ENCODE measurements at places on chromosomes 12 and 14.

DNA sequence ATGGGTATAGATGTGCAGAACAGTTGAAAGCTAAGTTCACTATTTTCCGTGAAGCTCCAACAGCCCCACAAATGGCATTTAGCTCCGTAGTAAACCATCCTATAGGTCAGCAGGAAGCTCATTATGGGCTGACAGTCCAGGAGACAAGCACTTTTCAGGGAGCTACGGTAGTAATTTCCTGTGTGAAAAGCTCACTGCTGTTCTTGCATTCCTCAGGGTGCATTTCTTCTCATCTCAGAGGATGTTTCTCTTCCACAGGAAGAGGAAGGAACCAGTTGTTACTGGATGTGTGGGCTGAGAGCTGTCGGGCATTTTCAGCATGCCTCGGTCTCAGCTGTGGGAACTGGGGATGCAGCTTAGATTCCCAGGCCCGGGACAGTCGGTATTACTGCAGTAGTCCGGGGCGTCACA is 72.8 kb downstream of the GALNT4 start:
- DNase-seq = no peak

GRCh38 chr14:70558356-70558755 is 23.6 kb upstream of the ADAM20 start:
- no peak for DNase-seq

- DNase-seq = no peak
These were observed 36.0 kb upstream of the BATF start for GRCh38 chr14:75486318-75486717.

- no peak for DNase-seq
These were observed 91.0 kb downstream of the RBM19 start for GRCh38 chr12:113874999-113875561.

- DNase-seq = no peak
These were observed 31.1 kb downstream of the CCDC198 start for GRCh38 chr14:57462551-57462950.

GRCh38 chr14:64826845-64827244 is 52.9 kb downstream of the SPTB start:
- no peak for DNase-seq

GRCh38 chr12:10406725-10407124 is 2.8 kb downstream of the KLRC4 start:
- no peak for DNase-seq

DNA sequence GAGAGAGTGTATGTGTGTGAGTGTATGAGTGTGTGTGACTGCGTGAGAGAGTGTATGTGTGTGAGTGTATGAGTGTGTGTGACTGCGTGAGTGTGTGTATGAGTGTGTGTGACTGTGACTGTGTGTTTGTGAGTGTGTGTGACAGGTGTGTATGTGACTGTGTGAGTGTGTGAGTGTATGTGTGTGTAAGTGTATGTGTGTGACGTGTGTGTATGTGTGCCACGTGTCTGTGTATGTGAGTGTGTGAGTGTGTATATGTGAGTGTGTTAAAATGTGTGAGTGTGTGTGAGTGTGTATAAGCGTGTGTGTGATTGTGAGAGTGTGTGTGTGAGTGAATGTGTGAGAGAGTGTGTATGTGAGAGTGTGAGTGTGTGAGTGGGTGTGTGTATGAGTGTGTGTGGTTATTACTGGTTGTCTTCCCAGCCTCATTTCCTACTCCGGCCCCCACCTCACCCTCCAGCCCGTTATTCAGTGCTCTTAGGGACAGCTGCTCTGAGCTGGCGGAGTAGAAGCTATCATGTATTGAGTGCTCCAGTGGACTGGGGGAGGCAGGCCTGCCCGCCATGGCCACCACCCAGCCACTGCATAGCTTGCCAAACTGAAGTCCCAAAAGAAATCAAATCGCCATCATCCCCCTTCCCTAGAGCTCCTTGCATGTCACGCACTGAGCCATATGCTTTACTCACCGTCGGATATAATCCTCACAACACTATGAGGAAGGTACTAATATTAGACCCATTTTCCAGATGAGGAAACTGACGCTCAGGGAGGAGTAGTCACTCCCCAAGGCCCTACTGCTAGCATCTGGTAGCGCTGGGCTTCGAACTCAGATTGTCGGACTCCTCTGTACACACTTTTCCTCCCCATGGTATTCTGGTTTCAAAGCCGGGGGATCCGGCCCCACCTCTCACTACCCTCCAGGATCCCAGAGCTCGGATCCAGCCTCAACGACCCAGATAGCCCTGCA is 10.3 kb upstream of the MYL2 start:
- DNase-seq = no peak

DNA sequence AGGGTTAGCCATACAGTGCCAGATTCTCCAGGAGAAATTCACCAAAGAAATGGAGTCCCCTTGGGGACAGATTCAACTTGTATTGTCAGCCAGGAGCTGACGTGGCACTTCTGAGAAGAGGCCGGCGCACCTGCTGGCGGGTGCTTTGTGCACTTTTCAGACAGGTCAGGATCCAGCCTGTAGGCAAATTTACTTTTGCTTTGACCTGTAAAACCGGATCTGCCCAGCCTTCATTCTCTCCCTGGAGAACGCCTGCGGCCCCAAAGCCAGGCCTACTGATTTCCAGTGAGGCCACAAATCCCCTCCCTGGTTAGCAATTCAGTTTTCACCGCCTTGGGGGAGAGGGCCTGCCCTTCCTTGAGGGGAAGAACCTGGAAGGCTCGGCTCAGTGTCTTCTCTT is 17.4 kb downstream of the P2RX4 start:
- DNase-seq = no peak

DNA sequence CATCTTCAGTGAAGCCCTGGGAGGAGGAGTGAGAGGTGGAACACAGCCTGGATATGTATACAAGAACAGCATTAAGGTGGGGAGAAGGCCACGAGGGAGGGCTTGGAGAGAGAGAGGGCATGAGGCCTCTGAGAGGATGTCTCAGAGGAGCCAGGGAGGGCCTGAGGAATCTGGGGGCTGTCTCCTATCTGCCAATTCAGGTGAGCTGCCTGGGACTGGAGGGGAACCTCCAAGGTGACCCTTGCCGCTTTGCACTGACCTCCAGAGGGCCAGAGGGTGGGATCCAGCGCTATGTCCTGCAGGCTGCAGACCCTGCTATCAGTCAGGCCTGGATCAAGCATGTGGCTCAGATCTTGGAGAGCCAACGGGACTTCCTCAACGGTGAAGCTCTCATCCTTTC is 4.4 kb downstream of the ARHGEF25 start:
- no peak for DNase-seq

DNA sequence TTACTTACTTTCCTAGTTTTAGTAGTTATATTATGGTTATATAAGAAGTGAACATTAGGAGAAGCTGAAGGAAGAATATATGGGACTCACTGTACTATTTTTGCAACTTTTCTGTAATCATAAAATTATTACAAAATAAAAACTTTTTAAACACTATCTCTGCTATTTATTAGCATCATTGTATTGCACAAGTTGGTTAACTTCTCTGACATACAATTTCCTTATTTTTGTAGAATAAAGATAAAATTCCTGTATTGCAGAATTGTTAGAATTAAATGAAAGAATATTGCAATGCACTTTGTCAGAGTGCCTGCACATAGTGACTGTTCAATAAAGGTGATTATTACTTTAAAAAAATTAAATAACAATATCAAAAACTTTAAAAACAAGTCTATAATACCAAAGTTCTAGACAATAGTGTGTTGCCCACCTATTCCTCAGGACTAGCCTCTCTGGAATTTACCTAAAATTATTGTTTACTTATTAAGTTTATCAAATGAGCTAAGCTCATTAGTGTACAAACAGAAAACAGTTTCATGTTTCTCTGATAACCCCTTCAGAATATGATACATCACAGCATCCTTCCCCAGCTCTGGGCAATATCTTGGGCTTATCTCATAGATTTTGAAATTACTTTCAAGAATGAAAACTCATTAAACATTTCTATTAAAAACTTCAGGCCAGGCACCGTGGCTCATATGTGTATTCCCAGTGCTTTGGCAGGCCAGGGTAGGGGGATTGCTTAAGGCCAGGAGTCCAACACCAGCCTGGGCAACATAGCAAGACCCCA is 77.4 kb upstream of the TMPO start:
- no peak for DNase-seq

DNA sequence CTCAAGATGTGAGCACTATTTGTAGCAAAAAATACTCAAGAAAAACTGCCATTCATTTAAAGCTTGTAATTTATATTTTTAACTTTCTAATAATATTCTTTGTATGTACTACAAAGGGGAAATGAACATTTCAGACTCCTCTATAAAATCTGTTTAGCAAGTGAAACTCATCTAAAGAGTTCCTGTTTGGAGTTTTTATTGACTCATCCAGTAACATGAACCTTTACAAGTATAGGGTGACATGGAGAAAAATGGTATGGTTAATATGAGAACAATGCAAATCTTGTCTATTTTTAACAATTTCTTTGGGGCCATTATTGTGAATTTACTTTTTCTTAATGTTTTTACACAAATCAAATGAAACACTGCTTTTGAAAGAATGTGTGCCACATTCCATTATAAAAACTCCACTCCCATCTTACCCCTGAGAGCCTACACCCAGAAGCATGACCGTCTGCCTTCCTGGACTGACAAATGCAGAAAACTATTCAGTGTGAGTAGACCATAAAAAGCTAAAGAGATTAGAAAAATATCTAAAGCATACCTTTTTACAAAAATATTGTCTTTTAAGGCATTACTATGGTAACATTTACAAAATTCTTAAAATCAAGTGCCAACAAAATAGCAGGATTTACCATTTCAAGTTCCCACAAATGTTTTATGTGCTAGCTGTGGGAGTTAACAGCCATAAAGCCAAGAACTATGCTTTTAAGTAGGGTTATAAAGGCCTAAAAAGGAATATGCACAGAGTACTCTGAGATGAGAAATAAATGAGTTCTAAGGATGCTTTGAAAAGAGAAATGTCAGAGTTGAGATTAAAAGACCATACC is 144.0 kb downstream of the ADAMTS20 start:
- no peak for DNase-seq

- no peak for DNase-seq
These were observed 13.9 kb downstream of the ACVRL1 start for GRCh38 chr12:51921017-51921725.

DNA sequence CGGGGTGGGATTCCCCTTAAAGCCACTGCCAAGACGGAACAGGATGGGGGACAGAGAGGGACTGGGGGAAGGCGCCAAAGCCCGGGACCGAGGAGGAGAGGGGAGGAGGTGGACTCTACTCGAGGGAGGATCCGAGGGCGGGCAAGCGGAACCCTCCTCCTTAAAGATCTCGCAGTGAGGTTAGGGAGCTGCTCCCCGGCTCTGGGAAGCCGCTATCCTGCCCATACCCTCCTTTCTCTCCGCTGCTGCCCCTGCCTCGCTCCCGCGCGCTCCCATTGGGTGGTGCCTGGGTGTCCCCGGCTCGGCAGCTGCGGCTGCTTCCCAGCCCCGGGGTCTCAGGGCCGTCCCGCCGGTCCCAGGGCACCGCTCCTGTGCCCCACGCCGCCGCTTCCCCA is 16.4 kb downstream of the KRT18 start:
- no peak for DNase-seq

DNA sequence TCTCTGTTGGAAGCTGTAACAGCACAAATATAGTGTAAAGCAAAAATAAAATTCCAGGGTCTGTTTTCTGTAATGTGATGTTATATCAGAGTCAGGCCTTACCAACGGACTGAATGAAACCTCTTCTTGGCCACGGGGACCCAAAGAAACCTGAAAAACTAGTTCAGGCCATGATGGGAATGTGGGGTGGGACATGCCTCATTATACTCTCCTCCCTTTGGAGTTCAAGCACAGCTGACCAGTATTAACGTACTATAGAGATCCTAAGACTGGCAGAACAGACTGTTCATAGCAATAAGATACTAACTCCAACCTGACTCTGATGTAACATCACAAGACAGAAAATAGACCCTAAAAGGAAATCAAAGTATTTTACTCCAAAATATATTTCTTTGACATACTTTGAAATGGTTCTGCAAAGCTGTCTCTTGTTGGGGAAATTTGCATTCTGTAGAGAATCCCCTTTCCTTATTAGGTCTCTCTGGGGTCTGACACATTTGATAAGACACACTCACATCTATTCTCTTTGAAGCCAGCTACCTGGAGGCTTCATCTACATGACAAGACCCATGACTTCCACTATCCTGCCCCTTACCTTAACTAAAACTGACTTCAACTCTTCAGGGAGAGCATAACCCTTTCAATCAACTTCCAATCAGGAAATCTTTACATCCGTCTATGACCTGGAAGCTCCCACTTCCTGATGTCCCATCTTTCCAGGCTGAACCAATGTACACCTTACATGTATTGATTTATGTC is 444.6 kb downstream of the SOX5 start:
- DNase-seq = no peak

- DNase-seq = no peak
These were observed 39.4 kb downstream of the MAP1LC3B2 start for GRCh38 chr12:116598311-116599284.

DNA sequence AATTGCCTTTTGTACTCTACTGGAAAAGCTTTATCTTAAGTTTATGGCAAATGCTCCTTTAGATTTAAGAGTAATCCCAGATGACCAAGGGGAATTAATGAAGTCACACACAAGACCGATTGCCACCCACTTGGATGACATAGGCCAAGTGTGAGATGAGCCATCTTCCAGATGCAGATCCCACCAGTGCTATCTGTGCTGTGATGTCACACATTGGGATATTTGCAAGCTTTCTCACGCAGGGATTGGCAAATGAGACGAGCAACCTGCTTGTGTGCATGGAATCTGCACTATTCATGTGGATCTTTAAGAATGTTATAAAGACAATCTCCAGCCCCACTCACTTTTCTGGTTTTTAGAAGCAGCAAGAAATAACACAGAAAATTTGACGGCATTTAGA is 602.1 kb upstream of the TMEM132C start:
- no peak for DNase-seq

GRCh38 chr14:21440859-21441258 is 15.1 kb downstream of the CHD8 start:
- DNase-seq = no peak
